Activated CD8-positive, alpha-beta memory T cell treated with anti-CD3 and anti-CD28 coated beads for 48 hours (primary cell): ENCODE measurements at places on chromosomes 11 and 22.

DNA sequence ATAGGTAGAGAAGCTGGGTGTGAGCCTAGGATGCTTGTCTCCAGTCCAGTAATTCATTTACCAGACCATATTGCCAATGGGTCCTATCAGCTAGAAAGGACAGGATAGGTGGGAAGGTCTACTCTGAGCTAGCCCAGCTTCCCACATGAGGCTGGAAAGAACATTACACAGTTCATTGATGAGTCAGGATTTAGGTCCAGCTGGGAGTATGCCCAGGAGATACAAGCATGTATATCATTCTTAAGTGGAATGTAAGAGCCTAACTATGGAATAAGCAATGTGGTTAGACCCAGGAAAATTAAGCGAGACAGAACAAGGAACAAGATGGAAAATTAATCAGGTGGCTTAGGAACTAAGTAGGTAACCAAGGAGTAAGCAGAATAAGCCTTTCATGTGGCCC, 59.0 kb upstream of the TBCEL start:
- DNase-seq, result no peak

GRCh38 chr11:44596525-44597276, 31.2 kb downstream of the CD82 start:
- no peak for DNase-seq

DNA sequence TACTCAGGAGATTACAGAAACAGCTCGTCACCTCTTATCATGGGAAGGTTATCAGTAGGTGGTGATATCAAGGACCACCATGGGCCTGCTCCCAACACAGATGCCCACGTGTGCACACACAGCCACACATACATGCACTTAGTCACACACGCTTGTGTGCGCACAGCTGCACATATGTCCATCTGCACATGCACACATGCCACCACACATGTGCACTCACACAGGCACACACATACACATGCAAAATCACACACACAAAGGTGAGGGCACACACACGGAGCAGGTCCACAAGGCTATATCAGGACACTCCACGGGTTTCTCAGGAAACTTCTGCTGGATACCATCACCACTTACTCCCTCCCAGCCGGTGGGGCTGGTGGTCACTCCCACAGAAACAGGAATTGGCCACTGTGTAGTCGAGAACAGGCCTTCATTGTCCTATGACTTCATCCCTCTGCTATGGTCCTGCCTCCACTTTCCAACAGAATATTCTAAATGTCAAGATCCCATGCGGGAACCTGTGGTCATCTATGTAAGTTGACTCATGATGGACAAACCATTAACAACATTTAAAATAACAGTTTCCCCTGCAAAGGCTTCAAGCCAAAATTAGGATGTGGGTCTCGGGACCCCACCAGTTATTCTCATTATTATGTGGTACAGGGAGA, 2.2 kb downstream of the C11orf24 start:
- DNase-seq, result no peak

- no peak for DNase-seq
Measured at GRCh38 chr11:20374741-20375300, 11.3 kb downstream of the HTATIP2 start.

- no peak for DNase-seq
Measured at GRCh38 chr11:48683226-48683720, 194.7 kb downstream of the OR4A47 start.

GRCh38 chr11:69644962-69645675, 4.2 kb downstream of the CCND1 start:
- no peak for DNase-seq

DNA sequence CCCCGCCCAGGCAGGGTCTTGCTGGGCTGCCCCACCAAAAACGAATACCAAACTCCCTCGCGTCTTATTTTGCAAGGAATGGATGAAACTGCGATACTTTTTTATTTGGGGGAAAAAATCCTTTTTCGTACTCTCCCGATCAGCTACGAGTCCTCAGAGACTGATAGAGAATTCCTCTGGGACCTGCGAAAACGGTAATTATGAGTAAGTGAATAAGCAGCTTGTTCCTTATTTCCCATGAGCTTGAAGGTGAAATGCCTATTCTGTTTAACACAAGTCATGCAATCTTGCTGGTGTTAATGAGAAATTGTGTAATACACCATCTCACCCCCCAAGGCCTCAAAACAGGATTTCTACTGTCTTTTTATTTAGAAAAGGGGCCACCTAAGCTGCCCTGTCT, 5.5 kb downstream of the GRK3 start:
- no peak for DNase-seq

GRCh38 chr11:2268729-2269600, 1.4 kb downstream of the ASCL2 start:
- DNase-seq, result peak; percentile 63

- no peak for DNase-seq
Measured at GRCh38 chr22:43325176-43325575, 18.0 kb downstream of the SCUBE1 start.

DNA sequence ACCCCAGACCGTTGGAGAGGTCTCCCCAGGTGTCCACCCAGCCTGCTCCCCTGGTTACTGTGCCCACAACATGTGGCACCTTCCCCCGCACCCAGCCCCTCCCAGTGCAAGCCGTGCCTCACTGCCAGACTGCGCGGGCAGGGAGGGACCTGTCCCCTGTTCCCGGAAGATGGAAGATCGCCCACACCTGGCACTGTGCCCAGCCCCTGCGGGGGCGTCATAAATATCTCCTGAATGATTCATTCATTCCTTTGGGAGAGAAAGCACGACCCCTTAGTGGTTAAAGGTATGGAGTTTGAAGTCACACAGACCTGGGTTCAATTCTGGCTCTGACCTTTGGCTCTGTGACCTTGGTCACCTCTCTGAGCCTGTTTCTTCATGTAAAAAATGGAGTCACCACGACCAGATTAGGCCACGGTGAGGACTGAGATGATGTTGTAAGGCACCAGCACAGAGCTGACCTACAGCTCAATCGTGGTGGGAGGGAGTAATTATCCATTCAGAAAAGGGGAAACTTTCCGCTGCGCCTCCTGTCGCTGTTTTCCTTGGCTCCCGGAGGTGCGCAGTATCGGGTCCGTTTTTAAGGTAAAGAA, 497 bp upstream of the SYT12 start:
- DNase-seq, result no peak

DNA sequence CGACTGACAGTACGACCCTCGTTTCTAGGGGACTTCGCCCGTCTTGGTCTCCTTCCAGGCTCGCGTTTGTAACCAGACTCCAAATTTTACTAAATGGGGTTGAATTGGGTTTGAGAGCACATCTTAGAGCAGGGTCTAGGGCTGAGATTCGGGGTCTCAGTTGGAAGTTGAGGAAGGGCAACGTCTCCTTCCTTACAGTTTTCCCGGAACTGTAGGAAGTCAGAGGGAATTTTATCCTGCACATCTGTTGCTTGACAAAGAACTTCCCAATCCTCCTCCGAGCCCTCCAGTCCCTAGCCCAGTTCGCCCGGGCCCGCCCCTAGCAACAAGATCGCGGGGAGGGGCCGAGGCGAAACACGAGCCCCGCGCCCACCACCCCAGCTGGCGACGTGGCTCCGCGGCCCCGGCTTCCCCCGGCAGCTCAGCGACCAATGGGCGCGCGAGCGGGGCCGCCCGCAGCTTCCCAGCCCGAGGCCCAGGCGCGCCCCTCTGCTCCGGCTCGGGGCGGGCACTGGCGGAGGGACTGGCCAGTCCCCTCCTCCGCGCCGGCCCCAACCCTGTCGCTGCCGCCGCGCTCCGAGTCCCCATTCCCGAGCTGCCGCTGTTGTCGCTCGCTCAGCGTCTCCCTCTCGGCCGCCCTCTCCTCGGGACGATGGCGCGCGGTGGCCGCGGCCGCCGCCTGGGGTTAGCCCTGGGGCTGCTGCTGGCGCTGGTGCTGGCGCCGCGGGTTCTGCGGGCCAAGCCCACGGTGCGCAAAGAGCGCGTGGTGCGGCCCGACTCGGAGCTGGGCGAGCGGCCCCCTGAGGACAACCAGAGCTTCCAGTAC, at the start of gene RCN1:
TSS of gene RCN1 (plus strand) at position 530 of the 826 bp plus-strand sequence. CDS start at position 653, 123 bp downstream.
- no peak for DNase-seq

- no peak for DNase-seq
Measured at GRCh38 chr11:38884145-38884865, 2286.3 kb upstream of the RAG2 start.

DNA sequence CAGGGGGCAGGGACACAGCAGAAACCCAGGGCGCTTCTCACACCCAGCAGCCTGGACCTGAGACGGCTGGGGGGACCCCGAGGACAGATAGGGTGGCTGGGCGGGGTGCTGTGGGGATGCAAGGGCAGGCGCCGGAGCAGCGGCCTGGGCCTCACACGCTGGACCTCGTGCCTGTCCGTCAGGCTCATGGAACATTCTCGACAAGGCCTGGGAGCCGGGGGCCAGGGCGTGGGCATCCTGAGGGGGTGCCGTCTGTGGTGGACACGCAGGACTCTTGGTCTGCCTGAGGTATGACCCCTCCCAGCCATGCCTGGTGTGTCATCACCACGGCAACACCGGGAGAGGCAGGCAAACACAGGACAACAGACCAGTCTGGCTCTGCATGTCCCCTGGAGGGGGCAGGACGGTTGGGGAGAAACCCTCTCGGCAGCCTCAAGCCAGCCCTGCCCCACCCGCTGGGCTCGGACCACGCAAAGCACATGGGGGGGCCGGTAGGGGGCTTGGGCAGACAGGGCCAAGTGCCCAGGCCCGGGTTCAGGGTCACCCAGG, 21.4 kb downstream of the MRPL23 start:
- no peak for DNase-seq

- DNase-seq, result no peak
Measured at GRCh38 chr22:37148742-37149665, 712 bp downstream of the IL2RB start.

- no peak for DNase-seq
Measured at GRCh38 chr11:63680834-63681320, 423 bp upstream of the RTN3 start.

DNA sequence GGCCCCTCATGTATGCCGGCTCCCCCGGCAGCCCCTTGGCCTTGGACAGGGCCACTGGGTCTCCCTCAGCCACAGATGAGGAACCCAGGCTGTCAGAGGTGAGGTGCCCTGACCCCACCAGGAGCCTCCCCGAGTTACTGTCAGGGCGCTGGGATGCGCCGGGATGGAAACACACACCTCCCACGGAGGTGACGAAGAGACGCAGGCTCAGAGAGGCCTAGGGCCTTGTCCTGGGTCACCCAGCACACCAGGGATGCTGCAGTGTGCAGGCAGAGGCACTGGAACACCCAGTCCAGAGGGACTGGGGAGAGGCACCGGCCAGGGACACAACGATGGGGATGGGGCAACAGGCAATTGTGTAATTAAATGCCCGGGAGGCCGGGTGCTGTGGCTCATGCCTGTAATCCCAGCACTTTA, 81.2 kb upstream of the PRR5 start:
- DNase-seq, result no peak

- no peak for DNase-seq
Measured at GRCh38 chr11:117220568-117220967, 11.3 kb downstream of the PCSK7 start.

- no peak for DNase-seq
Measured at GRCh38 chr11:6755303-6755952, 16.3 kb downstream of the OR2AG2 start.

DNA sequence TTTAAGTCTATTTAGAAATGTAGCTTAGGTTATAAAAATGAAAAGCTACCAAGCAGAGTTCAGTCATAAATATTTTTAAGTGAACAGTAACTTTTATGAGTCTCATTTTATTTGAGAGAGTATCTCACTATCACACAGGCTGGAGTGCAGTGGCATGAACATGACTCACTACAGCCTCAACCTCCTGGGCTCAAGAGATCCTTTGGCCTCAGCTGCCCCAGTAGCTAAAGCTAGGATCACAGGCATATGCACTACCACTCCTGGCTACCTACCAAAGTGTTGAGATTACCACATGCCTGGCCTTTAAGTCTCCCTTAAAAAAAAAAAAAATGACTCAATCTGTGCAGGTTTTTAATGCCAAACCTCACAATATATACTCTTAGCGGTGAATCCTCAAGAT, 34.7 kb upstream of the CLNS1A start:
- no peak for DNase-seq

DNA sequence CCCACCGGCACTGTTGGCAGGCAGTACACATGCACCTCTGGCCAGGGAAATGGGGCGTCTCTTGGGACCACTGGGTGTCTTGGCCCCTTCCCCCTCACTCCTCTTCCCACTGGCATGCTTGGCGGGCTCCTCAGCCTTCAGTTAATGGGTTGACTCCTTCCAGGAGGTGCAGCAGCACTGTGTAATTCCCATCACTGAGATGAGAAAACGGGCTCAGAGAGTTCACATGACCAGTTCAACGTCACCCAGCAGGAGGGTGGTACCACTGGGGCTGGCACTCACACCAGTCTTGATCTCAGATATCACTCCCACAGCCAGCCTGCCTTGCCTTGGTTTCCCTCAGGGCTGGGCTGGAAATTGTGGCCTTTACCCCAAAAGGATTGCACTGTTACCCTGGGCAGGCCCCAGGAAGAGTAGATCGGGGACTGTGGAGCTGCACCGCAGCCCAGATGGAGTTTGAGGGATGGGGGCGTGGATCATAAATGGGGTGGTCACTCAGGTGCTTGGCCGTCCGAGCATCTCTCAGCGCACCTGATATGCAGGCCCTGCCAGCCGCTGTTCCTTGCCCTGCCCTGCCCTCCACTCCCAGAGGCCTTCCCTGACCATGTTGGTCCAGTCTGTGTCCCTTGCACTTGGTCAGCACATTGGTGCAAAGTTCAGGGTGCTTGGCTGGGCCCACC, 16.9 kb downstream of the CAPN5 start:
- no peak for DNase-seq

- no peak for DNase-seq
Measured at GRCh38 chr11:85109141-85109540, 518.0 kb downstream of the DLG2 start.

DNA sequence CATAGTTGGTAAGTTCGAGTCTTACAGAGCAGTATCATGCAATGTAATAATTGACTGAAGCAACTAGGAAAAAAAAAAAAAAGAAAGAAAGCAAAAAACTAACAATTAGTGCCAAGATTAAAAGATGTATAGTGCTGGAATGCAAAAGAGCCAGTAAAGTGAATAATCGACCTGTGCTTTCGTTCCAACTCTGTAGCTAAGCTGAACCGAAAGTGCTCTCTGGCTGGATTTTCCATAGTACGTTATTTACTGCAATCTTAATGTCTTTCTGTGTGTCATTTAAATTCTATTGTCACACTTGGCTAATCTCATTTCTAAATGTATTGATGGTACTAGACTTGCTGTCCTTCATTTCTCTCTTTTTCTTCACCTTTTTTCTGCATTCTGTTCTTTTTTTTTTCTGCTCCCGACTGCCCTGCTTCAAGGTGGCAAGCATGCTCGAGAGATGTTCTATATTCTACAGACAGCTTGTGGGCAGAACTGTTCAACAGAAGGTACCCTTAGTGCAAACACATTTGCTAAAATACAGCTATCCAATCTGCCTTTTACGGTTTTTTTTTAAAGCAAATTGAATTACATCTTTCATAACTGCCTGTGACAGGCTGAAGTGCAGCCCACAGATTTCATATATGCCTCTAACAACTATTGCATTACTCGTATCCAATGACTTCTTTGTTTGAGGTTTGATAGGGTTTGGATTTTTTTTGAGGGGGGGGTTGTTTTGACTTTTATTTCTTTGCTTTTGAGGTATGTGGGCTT, 204.2 kb upstream of the MTNR1B start:
- no peak for DNase-seq
